Mesothelial cell of epicardium (in vitro differentiated cells): ENCODE measurements at places on chromosomes 7 and 10.

DNA sequence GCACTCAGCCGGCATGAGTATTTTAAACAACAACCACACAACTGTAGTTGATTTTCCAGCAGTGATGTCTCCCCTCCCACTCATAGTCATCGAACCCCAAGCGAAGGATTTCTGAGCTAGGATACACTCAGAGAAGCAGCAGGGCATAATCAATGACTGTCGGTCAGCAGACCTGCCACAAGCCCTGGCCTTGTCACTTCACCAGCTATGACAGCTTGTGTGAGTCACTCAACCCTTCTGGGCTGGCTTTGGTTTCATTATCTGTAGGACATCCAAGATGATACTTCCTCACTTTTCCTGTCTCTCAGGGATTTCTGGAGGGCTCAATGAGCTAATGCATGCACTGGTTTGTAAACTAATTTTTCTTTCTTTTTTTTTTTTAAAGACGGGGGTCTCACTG, 22.0 kb upstream of the UBE3C start:
- DNase-seq, result no peak

GRCh38 chr10:124993736-124994451, 52.0 kb downstream of the ZRANB1 start:
- DNase-seq, result no peak

GRCh38 chr10:124722798-124723783, 21.1 kb downstream of the FAM53B start:
- DNase-seq, result no peak

DNA sequence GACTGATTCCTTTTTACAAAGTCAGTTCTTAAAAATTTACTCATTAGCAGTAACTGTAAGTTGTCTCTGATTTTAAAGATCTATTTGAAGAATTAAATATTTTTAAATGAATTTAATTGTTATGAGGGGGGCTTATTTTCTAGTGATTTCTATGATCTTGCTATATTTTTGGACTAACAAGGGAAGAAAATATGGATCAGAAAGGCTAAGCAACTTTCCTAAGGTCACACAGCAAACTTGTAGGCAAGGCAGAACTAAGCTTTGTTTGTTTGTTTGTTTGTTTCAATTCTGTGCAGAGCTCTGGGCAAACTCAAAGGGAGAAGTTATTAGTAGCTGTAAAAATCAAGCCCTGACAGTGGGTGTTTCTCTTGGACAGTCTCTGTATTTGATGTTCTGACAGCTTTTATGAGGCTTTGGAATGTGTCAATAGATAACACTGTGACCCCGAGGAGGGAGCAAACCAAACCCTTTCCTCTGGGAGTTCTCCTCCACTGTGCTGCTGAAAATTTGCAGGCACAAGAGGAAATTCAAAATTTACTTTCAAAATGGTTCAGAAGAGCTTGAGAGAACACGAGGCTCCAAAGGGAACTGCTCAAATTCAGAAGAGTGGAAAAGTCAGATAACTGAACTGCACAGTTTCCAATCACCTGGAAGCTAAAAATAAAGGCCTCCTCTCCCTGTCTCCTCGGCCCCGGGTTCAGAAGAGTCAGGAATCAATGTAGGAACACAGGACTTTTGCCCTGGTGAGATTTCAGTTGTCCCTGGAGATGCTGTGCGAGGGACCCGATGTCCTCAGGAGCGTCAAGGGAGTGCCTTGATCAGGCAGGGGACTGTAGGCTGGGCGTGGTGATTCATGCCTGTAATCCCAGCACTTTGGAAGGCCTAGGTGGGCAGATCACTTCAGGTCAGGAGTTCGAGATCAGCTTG, 325.7 kb downstream of the GATA3 start:
- no peak for DNase-seq

- DNase-seq, result no peak
Measured at GRCh38 chr7:18538554-18539250, 43.2 kb downstream of the HDAC9 start.

DNA sequence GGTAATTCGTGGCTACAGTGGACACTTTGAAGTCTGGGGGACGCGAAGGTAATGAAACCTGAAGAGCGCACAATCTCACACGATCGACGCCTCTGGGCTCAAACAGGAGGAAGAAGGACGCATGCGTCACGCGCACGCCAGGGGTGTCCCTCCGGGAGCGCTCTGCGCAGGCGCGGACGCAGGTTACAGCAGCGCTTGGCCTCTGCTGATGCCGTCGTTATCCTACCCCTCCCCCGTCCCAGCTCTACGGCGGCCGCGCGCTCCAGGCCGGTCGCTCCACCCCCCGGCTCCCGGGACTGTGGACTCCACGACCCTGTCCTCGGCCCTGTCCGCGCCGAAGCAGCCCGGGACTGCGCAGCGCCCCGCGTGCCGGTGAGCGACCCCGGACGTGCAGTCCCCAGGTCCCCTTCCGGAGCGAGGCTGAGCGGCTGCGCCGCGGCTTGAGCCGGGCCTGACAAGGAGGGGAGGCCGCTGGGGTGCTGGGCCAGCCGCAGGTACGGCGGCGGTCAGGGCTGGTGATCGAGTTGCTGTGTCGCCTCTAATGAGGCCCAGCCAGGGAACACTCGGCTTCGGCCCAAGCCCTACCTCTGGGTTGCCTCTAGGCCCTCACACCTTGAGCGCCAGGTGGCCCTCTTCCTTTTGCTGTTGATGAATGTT, at the start of gene TMEM106B:
TMEM106B (plus strand) TSS at position 241 of the 657 bp plus-strand sequence. CDS start 3,517 bp downstream, outside the sequence.
- peak; percentile 94 for DNase-seq

- no peak for DNase-seq
Measured at GRCh38 chr10:127067542-127068194, 128.7 kb downstream of the INSYN2A start.

DNA sequence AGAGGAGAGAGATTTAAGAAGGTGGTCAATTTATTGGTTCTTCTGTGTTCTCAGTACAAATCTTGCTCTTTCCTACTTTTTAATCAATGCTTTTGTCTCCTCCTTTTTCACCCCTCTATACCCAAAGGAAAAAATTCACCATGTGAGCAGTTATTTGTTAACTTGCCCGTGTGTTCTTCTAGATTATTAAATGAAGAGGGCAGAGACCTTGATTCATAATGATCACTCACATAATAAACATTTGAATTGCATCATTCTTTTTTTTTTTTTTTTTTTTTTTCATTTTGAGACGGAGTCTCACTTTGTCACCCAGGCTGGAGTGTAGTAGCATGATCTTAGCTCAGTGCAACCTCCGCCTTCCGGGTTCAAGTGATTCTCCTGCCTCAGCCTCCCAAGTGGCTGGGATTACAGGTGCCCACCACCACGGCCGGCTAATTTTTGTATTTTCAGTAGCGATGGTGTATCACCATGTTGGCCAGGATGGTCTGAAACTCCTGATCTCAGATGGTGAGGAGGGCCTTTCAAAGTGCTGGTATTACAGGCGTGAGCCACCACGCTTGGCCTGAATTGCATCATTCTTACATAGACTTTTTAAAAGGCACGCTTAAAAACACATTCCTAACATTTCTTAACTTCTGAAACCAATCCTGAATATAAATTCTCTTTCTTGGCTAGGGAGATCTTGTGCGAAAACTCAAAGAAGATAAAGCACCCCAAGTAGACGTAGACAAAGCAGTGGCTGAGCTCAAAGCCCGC, 3.6 kb downstream of the GARS1 start:
- DNase-seq, result no peak

GRCh38 chr7:66281678-66282590, 76.8 kb downstream of the TPST1 start:
- no peak for DNase-seq
